Cortex of kidney (tissue), 1 donor: ENCODE measurements at places on chromosomes 7 and 10.

DNA sequence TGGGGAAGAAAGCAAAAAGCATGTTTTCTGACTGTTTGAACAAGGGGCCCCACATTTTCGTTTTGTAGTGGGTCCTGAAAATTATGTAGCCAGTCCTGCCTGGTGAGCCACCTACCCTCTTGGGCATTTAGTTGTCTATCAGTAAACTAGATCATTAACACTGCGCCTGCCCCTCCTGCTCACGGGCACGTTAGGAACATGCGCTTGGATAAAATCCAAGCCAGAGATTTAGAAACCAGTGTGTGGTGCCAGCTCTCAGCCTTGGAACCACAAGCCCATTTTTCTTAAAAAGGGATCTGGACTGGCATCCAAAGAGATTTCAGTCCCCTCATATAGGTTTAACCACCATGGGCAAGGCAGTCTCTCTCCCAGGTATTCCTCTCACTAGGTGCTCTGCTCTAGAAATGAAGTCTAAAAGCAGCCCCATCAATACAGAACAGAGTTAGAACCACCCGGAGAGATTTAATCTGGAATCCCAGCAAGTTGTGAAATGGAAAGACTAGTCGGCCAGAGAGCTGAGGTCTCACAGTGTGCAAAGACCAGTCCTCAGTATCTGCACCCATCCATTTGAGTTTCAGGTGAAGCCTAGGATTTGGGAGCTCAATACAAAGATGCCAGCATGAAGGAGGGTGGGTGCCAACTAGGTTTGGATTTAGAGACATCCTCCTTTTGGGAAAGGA, 123.9 kb upstream of the TCF7L2 start:
- DNase-seq = no peak

- DNase-seq = no peak
These were observed 284.6 kb upstream of the IMMP2L start for GRCh38 chr7:111846898-111847297.

GRCh38 chr10:22837771-22838170, 90.1 kb upstream of the ARMC3 start:
- no peak for DNase-seq

DNA sequence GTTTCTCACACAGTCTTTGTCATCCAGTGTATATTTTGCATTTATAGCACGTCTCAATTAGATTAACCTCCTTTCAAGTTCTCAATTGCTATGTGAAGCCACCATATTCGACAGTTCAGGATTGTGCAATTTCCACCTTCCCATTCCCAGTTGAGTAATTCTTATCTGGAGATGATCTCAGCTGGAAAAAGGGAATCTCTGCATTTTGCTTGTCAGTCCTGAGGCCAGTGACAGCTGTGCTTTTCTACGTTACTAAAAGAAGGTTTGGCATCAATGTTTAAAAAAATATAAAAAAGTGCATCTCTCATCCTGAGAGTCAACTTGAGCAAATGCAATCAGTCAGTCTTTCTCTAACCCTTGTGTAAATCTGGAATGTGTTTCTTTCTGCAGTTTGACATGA, 247.7 kb downstream of the PRKG1 start:
- DNase-seq = no peak

DNA sequence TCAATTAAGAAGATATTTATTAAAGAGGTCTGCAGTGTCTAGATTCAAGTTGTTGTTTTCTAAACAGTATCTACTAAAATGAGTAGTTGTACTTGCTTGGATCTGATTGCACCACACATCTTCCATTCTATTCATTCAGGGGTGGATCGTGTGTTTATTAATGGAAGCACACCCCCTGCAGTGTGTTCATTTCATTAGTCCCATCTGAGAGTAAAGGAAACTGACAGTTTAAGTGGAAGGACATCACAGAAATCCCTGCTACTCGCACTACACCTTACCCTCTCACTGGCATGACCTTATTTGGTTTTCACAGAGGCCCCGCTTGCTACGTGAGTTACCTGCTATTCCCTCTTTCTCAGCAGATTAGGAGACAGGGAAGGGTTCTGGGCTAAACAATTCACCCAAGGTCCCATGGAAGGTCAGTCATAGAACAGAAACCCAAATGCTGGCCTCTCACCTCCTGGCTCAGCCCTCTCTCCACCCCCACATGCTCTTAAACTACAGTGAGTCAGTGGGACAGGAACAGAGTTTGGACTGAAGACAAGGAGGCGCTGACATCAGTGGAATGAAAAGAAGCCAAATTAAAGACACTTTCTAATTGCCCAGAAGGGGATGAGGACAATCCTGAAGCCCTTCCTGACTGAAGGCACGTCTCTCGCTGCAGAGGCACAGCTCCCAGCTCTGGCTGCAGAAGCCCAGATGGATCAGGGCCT, 369.2 kb upstream of the NRP1 start:
- DNase-seq = no peak

DNA sequence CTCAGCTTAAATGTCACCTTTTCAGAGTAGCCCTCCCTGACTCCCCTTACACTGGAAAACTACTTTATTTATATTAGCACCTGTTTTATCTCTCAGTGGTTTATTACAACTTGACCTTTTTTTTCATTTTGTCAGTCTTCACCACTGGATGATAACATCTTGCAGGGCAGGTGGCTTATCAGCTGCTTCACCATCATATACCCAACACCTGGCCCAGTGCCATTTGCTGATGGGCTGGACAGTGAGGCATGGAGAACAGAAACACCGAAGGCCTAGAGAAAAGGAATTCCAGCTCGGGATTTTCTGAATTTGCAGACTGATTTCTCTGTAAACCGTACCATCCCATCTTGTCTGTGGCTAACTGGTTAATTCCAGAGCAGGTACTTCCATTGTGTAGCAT, 48.5 kb downstream of the SORCS3 start:
- no peak for DNase-seq

GRCh38 chr7:106216517-106216922, 68.3 kb downstream of the NAMPT start:
- no peak for DNase-seq

GRCh38 chr10:28793482-28793881, 116.2 kb downstream of the BAMBI start:
- DNase-seq = no peak

- no peak for DNase-seq
These were observed 382.5 kb upstream of the SORCS1 start for GRCh38 chr10:107546986-107547385.

DNA sequence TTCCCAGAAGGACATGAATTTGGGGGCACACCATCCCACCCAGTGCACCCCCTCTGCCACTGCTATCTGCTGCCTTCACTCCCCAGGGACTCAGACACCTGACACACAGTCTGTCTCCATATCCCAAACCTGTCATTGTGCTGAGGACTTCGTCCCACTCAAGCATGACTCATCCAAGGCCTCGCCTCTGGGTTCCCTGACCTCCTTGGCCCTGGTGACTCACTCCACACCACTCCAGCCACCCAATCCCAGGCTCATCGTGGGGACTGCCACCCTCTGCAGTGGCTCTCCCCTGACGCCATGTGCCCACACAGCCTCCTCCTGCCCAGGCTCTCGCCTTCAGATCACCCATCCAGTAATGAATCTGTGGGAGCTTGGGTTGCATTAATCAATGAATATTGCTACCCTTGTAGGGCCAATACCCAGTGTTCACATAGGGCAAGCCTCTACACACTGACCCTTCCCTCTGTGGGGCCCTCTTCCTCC, 6.6 kb upstream of the INSIG1 start:
- no peak for DNase-seq

- no peak for DNase-seq
These were observed 136.0 kb downstream of the CUL2 start for GRCh38 chr10:34954142-34954541.

DNA sequence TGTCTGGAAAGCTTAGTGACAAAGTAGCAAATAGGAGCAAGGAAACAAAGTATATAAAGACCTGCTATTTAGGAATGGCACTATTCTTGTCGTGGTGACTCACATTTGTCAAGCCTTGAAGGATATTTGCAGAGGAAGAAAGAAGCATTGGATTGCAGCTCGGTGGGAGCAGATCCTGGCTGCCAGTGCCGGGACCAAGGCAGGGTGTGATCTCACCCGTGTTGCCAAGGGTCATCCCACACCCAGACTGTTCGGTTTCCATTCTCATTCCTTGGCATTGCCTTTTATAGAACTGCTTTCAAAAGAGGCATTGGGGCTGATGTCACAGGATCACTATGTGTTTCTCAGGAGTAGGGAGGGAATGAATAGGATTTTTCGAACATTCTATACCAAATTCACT, 176.2 kb downstream of the GALNT17 start:
- no peak for DNase-seq

- DNase-seq = no peak
These were observed 45.5 kb upstream of the RHOBTB1 start for GRCh38 chr10:60989400-60989876.

DNA sequence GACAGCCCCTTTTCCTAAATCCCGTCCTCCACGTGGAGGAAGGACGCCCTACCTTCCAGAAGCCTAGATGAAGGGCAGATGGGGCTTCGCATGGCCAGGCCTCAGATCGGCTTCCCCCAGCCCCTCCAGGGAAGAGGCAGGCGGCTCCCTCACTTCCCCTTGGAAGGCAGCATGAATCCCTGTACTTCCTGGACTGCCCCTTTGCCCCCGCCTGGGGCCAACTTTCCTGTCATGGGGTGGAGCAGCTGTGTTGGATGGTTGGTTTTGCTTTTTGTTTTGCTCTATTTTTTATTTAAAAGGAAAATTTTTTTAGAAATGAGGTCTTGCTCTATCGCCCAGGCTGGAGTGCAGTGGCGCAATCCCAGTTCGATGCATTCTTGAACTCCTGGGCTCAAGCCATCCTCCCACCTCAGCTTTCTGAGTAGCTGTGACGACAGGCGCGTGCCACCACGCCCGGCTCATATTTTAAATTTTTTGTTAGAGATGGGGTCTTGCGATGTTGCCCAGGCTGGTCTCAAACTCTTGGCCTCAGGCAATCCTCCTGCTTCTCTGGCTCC, 27.2 kb downstream of the GTF2IRD1 start:
- no peak for DNase-seq

DNA sequence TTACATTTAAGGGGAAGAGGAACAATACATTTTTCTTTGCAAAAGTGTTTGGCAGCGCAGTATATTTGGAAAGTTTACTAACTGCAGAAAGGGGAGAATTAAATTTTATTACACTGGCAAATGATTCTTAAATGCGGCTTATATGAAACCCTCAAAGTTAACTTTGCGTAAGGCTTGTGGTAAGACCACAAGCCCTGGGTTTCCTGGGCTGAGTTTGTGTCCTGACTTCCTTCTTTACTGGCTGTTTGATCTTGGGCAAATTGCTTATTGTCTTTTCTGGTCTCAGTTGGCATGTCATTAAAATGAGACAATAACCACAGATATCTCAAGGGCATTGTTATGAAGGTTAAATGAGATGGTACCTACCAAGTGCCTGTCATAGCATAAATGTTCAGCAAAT, 106.8 kb downstream of the GLRX3 start:
- DNase-seq = no peak

DNA sequence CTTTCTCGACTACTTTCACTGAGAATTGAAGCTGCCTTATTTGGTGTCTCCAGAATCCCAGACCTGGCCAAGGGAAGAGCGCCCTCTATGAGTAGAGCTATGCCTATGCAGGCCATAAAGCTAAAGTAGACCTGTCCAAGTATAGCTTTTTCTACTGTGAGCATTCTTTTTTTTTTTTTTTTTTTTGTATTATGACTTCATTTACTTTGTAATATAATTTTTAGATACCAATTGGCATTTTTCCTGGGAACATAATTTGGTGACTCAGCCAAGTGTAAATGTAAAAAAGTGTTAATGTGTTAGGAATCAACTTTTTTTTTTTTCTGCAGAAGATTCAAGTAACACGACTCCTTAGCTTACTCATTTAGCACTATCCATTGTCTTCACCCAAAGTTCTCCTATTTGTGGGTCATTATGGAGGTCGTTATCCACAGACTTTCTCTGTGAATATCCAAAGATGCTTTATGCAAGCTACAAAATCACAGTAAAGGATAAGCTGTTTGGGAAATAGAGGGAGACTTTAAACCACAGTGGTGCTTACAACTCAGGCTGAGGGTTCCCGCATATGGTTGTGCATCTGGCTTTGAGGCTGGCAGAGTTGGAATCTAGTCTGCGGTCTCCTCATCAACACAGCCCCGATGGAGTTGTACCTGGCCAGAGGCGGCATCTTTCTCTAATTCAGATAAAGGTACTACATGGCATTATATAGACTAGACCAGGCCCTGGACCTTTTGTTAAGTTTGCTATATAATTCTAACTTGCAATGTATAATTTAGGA, 1040.2 kb upstream of the SORCS1 start:
- DNase-seq = no peak

DNA sequence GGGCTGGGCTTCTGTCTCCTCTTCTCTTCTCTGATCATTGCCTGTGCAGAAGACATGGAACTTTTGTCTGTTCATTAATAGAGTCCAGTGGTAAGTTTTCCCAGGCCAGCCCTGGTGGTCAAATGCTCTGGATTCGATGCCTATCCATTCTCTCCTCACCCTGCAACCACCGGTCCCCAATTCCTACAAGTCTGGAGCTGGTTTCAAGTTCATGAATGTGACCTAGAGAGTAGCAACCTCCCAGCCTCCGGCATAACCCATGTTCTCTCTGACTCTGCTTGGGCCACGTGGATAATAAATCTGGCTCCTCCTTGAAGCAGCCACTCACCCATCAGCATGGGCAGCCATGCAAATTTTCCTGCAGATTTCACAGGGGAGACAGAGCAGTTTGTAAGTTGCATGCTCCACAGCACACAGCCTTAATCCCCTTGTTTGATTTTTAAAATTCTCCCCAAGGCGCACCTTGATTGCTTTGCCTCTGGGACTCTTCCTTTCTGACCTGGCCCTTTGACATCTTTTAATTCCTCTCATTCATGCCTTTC, 37.3 kb upstream of the PDZD8 start:
- no peak for DNase-seq
